ENCODE measurements at places on chromosomes 1 and 21.

DNA sequence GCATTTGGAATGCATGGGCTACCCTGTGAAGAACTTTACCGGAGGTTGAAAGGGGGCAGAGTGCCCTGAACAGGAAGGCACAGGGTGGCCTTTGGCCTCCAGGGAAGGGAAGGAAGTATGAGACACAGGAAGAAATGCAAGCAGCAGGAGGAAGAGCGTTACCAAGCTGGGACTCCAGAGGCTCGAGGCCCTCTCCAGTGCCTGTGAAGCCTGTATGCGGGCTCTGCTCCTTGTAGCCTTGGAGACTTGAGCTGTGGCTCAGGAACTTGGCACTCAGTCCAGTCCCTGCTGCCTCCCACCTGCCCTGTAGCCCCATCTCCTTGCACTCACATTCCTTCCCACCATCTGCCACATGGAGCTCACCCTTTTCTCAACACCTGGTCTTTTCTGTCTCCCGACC, 33.5 kb upstream of the RNF19B start:
- DNase-seq: no peak

DNA sequence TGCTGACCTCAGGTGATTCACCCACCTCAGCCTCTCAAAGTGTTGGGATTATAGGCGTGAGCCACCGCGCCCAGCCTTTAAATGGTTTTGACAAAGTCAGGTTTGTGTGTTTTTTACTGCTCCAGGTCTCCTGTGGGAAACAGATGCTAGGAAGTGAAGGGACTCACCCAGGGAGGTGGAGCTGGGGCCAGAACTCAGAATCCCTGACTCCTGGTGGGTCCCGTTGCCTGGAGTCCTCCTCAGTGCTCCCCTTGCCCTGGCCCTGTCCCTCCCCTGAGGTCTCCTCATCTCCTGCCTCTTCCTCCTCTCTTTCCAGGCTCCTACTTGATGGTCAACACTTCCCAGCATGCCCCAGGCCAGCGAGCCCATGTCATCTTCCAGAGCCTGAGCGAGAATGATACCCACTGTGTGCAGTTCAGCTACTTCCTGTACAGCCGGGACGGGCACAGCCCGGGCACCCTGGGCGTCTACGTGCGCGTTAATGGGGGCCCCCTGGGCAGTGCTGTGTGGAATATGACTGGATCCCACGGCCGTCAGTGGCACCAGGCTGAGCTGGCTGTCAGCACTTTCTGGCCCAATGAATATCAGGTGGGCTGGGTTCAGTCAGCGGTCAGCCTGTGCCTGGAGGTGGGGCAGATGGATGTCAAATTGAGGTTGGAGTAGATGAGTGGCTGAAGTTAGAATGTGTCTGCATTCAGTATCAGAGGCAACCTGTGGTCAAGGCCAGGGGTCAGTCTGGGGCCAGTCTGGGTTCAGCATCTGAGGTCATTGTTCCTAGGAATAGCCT, 22.1 kb downstream of the PTPRU start:
- no peak for DNase-seq

GRCh38 chr1:242427519-242427918, 97.0 kb downstream of the PLD5 start:
- DNase-seq: no peak

GRCh38 chr1:235253219-235253962, 74.6 kb downstream of the ARID4B start:
- peak; percentile 53 for DNase-seq

GRCh38 chr1:7455796-7456721, 315.0 kb upstream of the VAMP3 start:
- DNase-seq: no peak

DNA sequence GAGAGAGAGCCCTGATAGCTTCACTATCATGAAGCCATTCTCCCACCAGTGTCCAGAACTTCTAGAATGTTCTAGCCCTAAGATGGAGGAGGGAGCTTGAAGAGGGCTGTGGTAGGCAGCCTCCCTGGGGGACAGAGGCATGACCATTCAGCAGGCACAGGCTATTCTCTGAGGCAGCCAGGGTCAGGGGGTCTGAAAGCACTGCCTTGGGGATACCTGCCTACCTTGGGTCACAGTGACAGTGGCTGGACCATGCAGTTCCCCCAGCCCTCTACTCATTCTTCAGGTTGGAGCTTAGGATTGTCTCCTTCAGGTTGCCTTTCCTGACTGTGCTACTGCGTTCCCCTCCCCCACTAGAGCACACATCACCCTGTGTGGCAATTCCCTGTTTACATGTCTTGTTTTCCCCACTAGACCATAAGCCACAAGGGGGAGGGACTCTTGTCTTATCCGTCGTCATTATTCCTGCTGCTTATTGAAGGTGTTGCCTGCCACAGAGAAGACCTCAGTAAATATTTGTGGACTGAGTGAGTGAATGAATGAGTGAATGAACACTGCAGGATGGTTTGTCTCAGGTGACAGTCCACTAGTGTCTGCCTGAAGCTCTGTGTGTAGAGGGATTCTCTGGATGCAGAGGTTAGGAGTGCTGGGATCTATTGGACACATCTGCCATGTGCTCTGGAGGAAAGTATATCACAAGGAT, 5.2 kb downstream of the ZDHHC18 start:
- DNase-seq: no peak

- DNase-seq: no peak
These were observed 29.7 kb downstream of the MYSM1 start for GRCh38 chr1:58670181-58670580.

- no peak for DNase-seq
These were observed 534.4 kb upstream of the CXADR start for GRCh38 chr21:16978309-16978895.

- no peak for DNase-seq
These were observed 11.4 kb downstream of the ZBTB48 start for GRCh38 chr1:6591222-6591621.

- DNase-seq: no peak
These were observed 26.6 kb downstream of the RPS6KA1 start for GRCh38 chr1:26556111-26556510.

DNA sequence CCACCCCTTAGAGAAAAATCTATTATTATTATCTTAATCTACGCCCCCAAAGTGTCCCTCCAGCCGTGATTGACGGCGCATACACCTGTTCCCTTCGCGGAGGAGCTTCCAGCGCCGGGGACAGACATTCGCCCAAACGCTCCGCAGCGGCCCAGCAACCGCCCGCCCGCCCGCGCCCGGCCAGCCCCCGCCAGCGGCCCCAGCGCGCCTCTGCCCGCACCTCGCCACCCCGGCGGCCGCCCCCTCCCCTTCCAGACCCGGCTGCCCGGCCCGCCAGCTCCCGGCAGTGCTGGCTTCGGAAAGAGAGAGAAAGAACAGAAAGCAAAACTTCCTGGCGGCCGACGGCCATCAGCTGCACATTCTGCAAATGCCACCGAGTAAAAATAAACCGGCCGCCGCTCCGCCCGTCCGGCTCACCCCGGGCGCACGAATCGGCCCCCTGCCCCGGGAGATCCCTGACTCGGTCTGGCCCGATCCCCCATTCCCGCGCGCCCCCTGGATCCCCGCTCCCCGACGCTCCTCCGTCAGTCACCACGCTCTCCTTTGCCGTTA, 1.6 kb downstream of the CASZ1 start:
- no peak for DNase-seq

DNA sequence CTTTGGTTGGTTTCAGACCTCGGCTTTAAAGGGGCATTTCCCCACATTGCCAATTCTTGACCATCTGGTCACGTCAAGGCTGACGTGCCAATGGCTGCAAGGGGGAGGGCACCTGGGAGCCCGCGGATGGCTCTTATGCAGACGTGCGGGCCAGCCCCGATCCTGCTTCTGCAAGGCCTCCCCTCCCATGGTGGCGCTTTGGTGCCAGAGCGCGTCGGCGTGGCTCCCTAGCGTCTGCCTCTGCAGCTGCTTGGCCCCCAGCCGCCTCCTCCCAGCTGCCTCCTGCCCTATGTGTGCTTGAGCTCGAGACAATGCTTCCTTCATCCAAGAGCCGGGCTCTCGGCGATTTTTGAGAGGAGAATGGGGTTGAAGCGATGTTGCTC, 29.1 kb downstream of the SKI start:
- DNase-seq: no peak

GRCh38 chr1:239829535-239829934, 262.1 kb upstream of the FMN2 start:
- no peak for DNase-seq

GRCh38 chr21:44571296-44571695, 2.2 kb upstream of the KRTAP10-4 start:
- no peak for DNase-seq

- no peak for DNase-seq
These were observed 4.7 kb downstream of the TNN start for GRCh38 chr1:175072099-175072951.

GRCh38 chr1:117060441-117061317, 553 bp downstream of the TTF2 start:
- DNase-seq: peak; percentile 14

- DNase-seq: no peak
These were observed 59.7 kb upstream of the CLDN14 start for GRCh38 chr21:36539434-36540150.

DNA sequence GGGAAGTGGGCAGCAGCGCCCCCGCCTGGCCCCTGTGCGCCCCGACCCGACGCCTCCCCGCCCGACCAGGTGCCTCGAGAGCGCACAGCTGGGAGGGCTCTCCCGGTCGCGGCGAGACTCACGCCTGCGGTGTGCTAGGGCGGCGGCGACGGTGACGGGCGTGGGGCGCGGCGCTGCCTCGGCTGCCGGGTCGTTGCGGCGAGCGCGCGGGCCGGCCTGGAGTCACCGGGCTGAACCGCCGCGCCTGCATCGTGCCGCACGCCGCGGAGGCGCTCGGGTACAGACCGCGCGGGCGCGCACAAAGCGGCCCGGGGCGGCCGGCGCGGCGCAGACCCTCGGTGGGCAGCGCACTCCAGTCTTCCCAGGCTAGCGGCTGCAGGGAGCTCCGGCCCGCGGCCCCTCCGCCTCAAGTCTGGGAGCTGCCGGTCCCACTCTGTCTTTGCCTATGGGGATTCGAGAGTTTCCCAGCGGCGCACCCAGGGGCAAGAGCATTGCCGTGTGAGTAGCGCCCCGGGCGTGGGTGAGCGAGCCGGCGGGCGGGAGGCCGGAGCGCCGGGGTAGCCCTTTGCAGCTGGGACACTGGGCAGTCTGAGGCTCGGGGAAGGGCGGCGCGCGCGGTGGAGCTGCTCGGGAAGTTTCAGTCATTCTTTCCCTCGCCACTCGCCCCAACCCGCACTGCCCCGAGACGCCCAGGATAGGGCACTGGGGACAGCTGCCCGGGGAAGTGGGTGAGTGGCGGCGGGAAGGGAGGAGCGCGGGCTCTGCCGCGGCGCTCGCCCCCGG, at the start of gene SLC35F3:
SLC35F3 (plus strand) TSS at position 44 of the 783 bp plus-strand sequence.
- DNase-seq: no peak

DNA sequence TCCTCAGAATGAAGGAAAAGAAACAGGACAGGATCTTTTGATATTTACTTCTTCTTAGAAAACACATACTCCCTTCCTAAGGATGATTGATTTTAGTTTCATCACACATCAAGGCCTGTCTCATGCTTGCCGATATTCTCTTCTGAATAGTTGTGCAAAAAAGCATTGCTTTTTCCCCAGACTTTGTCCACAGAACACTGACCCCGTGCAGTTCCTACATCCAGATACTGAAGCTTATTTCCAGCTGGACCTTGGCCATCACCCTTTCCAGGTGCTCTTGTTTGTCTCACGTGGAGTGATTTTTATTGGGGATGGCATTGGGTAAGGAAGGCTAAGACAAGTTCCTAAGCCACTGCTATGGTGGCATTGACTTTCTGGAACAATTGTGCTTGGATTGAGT, 197.3 kb upstream of the HOOK1 start:
- no peak for DNase-seq

DNA sequence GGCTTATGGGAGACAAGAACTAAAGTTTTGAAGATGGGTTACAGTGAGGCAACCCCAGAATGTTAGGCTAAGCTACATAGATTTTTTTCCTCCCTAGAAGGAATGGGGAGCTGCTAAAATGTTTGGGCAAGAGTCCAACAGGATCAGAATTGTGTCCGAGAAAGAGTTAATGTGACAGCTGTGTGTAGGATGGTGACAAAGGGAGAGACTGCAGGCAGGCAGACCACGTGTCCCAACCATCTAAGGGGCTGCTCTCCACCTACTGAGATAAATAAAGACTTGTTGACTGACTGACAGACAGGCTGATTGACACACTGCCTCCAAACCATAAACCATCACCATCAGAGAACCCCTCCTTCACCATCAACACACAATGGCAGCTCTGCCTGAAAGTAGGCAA, 133.7 kb upstream of the CTTNBP2NL start:
- DNase-seq: no peak

- DNase-seq: no peak
These were observed 124.9 kb upstream of the BACE2 start for GRCh38 chr21:41043014-41043413.

DNA sequence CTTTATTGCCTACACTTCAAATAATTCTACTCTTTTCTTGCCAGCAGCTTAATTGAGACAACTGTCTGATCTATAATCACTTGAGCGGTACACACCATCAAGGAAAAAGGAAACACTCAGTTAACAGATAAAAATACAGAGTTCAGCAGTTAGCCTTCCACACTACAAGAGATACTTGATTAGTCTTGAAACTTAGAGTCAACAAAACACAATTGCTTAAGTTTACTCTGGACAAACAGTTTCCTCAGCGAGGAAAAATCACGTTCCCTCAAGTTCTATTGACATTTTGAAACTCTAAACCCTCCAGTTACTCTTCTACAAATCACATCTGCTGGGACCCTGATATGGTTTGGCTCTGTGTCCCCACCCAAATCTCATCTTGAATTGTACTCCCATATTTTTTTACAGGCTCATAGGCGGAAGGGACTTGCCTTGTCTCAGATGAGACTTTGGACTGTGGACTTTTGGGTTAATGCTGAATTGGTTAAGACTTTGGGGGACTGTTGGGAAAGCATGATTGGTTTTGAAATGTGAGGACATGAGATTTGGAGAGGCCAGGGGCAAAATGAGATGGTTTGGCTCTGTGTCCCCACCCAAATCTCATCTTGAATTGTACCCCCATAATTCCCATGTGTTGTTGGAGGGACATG, 140.4 kb downstream of the CDC7 start:
- no peak for DNase-seq

GRCh38 chr1:229848752-229849677, 218.0 kb upstream of the GALNT2 start:
- no peak for DNase-seq

DNA sequence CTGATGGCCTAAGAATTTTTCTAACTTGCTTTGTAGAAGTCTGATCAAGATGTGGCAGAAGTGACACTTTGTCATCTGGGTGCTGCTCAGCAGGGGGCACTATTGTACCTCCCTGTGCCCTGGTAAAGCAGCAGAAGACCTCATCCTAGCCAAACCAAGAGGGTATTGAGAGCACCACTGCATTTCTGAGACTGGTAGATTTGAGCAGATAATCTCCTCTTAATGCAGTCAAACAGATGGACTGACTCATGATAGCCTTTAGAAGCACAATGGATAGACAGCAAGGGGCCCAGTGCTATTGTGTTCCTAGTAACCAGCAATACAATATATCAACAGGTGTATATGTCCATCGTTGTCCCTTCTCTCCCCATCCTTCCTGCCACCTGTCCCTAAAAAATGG, 5.7 kb downstream of the TPM3 start:
- DNase-seq: peak; percentile 27

- no peak for DNase-seq
These were observed 6.8 kb upstream of the YBX1 start for GRCh38 chr1:42675467-42675866.

GRCh38 chr1:192395895-192396294, 79.1 kb downstream of the RGS21 start:
- no peak for DNase-seq

- no peak for DNase-seq
These were observed 122.3 kb downstream of the FOXD2 start for GRCh38 chr1:47559944-47560695.
